Activated B cell treated with CpG ODN at 0.5 μM for 24 hours (primary cell): ENCODE measurements at places on chromosomes 1 and 21.
A peak's percentile ranks its signal among the peaks of the same experiment; 100 is the strongest.

DNA sequence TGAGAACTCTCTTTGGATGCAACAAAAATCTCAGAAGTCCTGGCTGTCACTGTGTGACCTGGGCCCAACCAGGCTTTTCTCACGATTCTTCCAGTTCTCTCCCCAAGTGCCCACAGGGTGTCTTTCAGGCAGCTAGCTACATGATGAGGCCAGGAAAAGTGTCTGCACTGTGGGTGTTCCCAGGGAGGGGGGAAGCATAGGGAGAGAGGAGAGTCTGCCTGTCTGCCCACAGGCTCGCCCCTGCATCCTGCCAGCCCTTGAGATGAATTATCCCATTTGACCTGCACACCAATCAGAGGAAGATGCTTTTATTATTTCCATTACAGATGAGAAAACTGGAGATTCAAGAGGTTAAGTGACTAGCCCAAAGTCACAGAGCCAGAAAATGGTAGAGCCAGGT lies 27.8 kb downstream of the FOXO6 start:
- no peak for DNase-seq

GRCh38 chr1:203098914-203099520 lies 13.2 kb upstream of the MYOG start:
- no peak for DNase-seq

DNA sequence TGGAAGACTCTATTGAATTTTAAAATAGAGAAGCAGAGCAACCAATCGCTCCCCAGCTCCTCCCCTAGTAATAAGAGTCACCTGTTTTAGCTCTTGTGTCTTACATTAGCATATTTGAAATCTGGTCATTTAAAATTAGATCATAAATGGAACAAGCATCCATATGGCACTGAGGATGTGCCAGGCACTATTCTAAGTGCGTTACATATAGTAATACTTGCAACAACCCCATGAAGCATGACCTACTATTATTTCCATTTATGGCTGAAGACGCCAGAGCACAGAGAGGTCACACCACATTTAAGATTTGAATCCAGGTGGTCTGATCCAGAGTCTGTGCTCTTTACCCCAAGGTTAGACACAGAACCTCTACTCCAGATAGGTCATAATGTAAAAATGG lies 82.0 kb upstream of the HIVEP3 start:
- no peak for DNase-seq

DNA sequence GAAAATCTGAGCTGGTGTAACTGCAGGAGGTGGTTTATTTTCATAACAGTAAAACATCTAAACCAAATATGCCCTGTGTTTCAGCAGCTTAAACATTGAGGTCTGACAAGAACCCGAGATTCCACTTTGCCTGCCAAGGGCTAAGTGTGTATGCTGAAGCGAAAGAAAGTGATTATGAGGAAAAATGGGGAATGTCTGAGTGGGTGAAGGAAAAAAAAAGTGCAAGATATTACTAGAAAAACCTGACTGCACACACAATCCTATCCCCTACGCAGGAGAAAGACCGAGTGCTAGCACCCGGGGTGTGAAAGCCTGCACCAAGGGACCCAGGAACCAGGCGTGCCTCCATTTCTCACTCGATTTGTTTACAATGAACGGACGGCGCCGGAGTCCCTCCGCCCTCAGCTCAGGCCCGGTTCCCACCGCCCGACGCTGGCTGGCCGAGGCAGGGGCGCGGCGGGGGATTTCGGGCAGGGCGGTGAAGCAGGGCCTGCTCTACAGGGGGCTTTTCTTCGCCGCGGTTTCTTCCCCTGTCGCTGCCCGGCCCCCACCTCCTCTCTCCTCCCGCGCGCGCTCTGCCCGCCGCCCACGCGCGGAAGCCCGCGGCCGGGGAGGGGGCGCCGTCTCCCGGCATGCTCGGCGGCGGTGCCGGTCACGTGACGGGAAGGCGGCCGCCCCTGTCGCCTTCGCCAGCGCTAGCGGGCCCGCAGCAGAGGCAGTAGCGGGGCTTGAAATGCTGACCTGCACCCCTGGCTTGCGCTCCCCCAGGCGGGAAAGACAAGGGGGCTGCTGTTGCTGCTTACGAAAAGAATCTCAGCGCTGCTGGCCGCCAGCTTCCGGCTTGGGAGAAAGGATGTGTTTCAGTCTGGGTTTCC lies 35.9 kb downstream of the ITPKB start:
- peak; percentile 90 for DNase-seq

DNA sequence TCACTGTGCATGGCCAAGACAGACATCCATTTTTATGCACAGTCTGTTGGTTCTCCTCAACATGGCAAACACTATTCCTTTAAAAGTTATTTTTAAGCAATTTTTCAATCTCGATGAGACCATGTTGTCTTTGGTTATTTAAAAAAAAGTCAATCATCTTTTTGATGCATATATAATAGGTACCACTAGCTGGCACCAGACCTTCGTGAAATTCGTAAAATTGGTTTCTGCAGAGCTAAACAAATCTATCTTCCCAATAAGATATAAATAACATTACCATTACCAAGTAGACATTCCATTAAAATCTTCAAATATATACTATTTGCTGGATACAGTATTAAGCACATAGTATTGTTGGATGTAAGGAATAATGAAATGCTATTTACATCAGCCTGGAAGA lies 220.0 kb upstream of the GREM2 start:
- no peak for DNase-seq

DNA sequence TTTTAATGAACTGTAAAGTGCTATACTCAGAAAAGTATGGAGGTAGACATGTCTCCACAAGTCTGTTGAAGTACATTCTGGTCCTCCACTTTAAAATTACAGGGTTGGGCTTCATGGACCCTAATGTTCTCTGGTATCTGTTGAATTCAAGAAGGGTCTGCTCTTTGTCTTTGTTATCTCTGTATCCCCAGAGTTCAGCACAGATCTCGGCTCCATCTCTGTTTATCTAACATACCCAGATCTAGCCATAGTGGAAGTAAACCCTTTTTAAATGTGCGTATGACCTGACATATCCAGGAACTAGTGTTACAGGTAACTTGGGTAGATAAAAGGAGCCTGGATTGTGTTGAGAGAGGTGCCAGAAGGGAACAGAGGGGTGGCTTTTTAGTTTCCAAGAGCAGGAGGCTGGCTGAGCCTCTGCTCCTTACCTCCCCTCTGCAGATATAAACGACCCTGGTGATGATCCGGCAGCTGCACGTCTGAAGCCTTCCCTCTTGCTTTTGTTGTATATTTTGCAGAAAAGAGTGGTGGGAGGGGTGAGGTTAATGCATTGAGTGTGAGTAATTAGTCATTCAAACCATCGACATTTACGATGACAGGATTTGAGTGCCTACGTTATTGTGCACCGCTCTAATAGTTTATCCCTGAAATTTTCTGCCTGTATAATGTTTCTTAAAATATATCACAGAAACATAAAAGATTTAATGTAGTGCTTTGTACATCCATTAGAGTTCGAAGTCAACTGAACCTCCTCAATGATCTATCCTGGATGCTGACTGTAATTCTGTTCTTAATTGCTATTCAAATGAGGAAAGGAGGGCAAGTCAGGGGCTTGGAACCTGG lies 30.8 kb downstream of the ELAVL4 start:
- no peak for DNase-seq

DNA sequence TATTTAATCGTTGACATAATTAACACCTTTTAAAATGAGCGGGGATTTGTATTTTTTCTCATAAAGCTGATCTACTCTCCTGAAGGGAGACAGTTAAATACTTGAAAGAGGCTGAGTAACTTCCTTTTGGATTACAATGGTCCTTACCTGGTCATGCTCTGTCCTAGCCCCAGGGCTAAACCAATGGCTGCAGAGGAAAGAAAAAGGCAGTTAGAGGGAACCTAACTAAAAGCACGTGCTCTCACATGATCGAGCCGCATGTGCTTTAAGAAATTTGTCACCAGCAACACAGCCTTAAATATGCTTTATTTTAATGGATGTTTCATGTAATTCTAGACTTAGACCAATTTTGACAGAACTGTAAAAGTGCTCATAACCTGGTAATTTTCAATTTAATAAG lies 132.7 kb downstream of the GPATCH2 start:
- DNase-seq, result no peak

- no peak for DNase-seq
These were observed 565.7 kb upstream of the PLXNA2 start for GRCh38 chr1:208809876-208810275.

- DNase-seq, result no peak
These were observed at the start of gene SMG7 for GRCh38 chr1:183472488-183473216. TSS of gene SMG7 (plus strand) at chr1:183472499. CDS start at chr1:183472621, 122 bp downstream.

DNA sequence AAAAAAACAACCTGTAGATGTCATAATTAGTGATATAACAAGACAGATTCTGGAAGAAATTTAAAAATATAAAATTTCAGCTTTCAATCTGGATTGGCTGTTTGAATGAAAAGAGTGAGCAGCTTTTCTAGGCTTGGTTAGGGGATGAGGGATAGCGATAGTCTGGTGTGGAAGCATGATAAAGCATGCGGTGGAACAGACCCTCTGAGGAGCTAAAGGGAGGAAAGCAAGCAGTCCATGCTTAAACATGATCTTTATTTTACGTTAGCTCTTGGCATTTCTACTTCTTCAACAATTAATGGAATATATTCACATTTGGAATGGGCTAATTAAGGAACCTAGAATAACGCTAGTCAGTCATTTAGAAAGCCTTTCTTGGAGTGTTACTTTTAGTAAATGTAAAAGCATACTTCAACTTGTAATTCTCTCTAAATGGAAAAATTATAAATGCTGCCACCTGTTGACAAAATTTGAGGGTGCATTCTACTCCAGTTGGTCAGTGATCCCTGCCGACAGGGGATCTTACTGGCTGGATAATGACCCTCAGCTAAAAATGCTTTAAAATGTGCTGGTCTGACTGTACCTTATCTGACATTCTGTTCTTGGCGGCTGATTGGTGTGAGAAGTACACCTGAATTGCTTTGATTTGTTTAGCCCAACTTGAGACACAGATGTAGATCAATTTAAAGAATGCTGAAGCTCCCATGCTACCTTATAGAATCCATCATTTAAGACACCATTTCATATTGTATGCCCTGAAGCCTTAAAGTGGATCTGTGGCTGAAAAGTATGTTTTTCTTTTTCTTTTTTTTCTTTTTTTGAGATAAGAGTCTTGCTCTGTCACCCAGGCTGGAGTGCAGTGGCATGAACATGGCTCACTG lies 61.2 kb downstream of the AK4 start:
- no peak for DNase-seq

DNA sequence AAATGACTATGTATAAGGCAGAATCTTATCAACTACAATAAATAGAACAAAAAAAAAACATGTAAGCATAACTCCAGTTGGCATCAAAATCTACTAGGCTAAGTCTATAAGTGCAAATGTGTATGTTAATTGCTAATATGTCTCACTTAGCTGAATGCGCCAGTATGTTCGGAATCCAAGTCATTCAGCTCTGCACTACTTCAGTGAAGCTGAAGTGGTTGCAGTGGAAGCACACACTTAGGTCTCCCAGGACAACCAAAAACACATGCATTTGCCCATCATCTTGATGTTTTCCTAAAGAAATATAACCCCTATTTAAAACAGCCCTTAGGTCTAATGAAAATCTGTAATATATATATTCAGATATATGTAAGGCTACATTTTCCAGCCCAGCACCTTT lies 41.0 kb upstream of the RGS2 start:
- DNase-seq, result no peak

- no peak for DNase-seq
These were observed 8.4 kb downstream of the FOXE3 start for GRCh38 chr1:47424336-47424982.

- DNase-seq, result no peak
These were observed 13.1 kb downstream of the BRINP2 start for GRCh38 chr1:177183836-177184235.

DNA sequence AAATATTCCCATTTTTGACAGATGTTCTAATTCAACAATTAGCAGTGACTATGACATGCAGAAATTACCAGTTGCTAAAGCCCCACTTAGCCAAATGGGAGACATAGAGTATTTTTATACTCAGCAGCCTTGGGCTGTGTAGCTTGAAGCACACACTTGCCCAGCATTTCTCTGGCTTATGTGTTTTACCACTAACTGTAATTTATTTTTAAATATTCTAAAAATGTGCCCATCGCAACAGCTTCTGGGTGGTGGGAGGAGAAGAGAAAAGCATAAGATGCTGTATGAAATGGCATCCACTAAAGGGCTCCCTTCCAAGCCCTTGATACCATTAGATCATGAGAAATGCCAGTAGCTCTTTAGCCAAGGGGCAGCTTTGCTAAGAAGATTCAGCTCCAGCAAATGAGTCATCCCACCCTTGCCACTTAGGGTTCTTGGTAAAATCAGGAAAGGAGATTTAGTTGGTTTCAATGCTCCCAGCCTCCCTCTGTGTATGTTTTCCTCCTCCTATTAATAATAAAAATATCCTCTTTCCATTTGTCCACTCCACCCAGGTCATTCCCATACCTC lies 462.7 kb upstream of the DEPDC1 start:
- no peak for DNase-seq

- no peak for DNase-seq
These were observed 114.6 kb upstream of the IVNS1ABP start for GRCh38 chr1:185431612-185432011.

- no peak for DNase-seq
These were observed 83.5 kb downstream of the HHAT start for GRCh38 chr1:210412240-210412639.

DNA sequence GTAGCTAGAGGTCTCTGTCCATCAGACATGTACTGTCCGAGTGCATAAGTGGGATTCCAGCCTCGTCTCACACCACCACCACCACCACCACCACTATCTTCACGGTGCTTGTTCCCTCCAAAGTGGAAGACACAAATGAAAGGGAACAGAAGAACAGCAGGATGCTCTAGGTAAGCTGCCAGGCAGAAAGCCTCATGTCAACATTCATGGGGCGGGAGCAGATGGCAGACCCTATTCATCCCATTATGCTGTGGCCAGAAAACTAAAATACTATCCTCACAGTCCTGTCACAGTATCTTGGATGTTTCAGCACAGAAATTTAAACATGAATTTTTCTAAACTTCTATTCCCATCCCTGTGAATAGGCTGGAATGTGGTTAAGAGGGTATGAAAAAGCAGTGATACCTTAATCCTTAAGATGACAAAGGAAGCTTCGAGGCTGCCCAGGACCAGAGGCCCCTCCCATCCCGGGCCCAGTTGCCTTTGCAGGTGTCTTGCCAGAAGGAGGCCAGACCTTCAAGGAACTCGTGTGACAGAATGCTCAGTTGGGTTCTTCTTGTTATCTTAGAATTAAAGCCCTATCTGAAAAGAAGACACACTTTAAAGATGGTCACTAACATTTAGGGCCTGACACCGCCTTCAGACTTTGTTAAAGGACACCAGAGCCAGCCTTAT lies 24.7 kb downstream of the APCS start:
- DNase-seq, result no peak

- DNase-seq, result no peak
These were observed 34.8 kb upstream of the ATP6V1G3 start for GRCh38 chr1:198575292-198575691.

GRCh38 chr1:30522031-30523004 lies 201.1 kb downstream of the MATN1 start:
- no peak for DNase-seq

DNA sequence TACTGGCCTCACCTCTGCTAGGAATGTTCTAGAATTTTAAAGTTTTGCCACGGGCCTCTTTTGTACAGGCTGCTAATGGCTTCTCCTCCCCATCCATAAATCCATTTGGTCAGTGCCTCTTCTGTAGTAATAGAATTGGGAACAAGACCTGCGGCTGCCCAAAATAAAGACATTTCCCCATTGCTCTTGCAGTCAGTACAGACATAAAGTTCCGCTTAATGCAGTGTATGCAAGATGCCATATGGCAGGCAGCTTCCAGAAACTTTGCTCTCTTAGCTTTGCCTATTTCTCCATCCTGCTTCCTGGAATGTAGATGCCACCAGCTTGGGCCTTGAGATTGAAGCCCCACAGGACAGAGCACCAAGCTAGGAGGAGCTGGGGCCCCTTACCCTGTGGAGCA lies 3.7 kb upstream of the SLC2A5 start:
- DNase-seq, result no peak
